ENCODE measurements at places on chromosomes 4 and X.

DNA sequence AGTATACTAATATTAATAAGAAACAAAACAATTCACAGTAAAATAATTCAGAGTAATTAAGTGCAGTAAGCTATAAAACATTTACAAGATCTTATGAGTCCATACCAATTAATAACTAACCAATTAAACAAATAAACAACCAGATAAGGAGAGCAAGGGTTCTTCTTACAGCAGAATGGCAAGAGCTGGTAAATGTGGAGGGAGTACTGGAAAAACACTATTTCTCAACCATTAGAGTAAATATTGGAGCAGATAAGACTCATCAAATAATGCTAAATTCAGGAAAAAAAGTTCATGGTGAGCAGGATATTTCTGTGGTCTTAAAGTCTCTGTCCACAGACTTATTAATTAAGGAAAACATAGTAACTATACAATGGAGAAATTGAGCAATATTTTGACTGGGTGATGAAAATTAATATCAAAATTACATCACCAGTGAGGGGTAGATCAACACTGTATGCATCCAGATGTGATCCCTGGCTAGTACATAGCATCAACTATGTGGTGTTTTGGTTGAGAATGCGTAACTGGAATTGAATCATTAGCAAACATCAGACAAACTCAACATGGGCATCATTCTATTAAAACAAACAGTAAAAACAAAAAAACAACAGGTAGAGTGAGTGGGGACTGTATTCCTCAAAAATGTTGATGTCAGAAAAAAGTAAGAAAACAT lies 1376.7 kb downstream of the PCDH19 start:
- no peak for DNase-seq

DNA sequence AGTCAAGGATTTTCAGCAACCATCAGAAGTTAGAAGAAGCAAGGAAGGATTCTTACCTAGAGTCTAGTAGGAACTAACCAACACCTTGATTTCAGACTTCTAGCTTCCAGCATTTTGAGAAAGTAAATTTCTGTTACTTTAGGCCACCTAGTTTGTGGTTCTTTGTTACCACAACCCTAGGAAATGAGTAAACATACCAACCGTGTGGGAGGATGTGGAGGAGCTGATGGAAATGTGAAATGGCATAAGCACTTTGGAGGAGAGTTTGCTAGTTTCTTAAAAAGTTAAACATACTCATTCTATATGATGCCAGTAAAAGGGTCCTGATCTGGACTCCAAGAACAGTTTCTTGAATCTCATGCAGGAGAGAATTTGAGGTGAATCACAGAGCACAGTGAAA lies 679.4 kb downstream of the PDHA2 start:
- no peak for DNase-seq

GRCh38 chr4:145736241-145736831 lies 56.4 kb downstream of the C4orf51 start:
- no peak for DNase-seq

DNA sequence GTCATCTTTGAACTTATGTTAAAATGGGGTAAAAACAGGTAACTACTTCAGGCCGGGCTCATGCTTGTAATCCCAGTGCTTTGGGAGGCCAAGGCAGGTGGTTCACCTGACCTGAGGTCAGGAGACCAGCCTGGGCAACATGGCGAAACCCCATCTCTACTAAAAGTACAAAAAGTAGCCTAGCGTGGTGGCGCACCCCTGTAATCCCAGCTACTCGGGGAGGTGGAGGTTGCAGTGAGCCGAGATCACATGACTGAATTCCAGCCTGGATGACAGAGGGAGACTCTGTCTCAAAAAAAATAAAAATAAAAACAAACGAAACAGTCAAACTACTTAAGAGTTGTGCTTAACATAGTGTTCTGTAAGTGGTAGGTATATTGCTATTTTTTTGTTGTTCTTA lies 2.5 kb downstream of the DDX3X start:
- no peak for DNase-seq

- DNase-seq, result no peak
Measured at GRCh38 chr4:156642161-156642560, 329.4 kb downstream of the PDGFC start.

- DNase-seq, result no peak
Measured at GRCh38 chrX:69192603-69193002, 27.4 kb upstream of the PJA1 start.

DNA sequence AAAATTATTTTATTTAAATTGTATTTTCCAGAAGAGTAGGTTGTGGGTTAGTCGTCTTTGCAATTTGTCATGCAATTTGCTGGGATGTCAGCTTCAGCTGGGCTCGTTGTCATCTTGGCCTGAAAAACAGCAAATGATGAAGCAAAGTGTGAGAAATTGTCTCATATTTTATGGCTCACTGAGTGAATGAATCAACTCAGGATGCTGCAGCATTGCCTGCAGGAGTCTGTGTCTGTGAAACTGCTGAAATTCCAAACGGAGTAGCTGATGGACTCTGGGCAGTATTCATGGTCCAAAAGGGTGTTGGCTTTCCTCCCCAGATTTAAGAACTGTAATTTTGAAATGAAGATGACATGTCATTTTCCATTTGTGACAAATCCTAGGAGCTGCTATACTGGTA lies 37.2 kb downstream of the CXCL8 start:
- DNase-seq, result no peak

GRCh38 chr4:2335729-2336101 lies 73.8 kb upstream of the MXD4 start:
- no peak for DNase-seq

DNA sequence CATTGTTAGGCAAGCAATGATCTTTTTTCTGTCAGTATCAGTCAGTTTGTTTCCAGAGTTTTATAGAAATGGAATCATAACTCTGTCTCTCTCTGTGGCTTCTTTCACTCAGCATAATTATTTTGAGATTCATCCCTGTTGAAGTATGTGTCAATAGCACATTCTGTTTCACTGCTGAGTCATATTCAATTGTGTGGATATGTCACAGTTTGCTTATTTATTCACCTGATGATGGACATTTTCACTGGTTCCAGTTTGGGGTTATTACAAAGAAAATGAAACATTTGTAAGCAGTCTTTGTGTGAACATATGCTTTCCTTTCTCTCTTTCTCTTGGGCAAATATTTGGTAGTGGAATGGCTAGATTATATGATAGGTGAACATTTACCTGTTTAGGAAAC lies 10.2 kb upstream of the ZNF718 start:
- no peak for DNase-seq

DNA sequence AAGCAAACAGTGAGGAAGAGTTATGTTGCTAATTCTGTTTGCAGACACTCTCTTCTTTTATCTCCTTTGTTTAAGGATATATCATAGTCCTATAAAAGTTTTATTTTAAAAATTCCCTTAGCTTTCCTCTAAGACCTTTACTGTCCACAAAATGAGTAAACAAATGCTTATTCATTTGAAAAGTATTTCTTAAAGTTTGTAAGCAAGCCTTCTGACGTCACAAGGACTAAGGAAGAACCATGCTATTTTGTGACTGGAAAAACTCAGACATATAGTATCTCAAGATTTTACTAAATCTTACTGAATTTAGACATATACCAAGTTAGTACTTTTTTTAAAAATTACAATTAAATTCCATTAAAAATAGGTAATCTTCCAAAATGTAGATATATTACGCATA lies 5.2 kb upstream of the RBMXL3 start:
- no peak for DNase-seq

GRCh38 chr4:124173912-124174311 lies 538.6 kb downstream of the ANKRD50 start:
- no peak for DNase-seq

GRCh38 chr4:175071123-175071522 lies 153.0 kb downstream of the ADAM29 start:
- DNase-seq, result no peak

- no peak for DNase-seq
Measured at GRCh38 chrX:15160558-15161095, 109.3 kb downstream of the ASB9 start.

Measured in RWPE2 (cell line).